MG63 (cell line): ENCODE measurements at places on chromosomes 4 and X. TPM values are rescaled to one million over a fixed set of nuclear protein-coding genes. Genes with fewer than 3 reads are reported as not detected.
A peak's percentile ranks its signal among the peaks of the same experiment; 100 is the strongest.

DNA sequence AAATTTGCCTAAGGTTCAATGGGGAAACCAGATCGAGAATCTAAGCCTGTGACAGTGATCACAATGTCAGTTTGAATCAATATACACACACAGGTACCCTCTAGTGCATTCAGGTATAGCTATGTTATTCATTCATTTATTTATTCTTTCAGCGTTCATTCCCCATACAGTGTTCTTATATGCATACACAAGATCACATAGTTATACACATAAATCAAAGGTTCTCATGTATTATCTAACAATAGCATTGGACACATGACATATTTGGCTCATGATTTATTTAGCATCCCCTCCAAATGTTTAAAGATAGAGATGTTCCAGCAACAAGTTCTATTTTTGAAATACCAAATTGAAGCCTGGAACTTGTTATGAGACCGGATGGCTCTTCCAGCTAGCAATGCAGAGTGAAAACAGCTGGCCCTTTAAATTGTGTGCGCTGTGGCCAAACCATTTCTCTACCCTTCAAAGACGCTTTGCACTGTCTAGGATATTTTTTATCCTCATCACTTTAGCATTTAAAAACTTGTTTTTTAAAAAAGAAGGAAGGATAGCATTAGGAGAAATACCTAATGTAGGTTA lies 131.0 kb downstream of the ATXN3L start:
- no peak for DNase-seq

DNA sequence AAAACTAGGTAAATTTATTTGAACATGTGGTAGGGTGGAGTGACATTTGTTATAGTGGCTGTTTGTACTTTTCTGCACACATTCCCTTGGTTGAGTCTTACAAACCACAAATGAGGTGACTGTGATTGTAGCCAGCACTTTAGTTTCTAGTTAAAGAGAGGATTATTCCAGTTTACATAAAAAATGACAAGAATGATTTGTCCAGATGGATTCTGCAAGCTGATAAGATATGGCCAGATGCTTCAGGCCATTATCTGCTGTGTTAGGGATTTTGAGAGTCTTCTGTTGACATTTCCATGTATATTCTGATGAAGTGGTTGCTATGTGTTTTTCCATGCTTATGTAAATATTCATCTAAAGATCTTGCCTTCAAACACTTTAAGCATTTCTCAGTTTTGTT lies 31.0 kb upstream of the PDE5A start:
- no peak for DNase-seq

GRCh38 chr4:3470244-3471097 lies 7.4 kb downstream of the DOK7 start:
- DNase-seq: peak; percentile 80

The S100G gene
- total RNA-seq: not detected in 2 replicates
